ENCODE measurements at places on chromosomes 4 and X.

GRCh38 chr4:4969298-4969697 lies 50.0 kb downstream of the CYTL1 start:
- no peak for DNase-seq

DNA sequence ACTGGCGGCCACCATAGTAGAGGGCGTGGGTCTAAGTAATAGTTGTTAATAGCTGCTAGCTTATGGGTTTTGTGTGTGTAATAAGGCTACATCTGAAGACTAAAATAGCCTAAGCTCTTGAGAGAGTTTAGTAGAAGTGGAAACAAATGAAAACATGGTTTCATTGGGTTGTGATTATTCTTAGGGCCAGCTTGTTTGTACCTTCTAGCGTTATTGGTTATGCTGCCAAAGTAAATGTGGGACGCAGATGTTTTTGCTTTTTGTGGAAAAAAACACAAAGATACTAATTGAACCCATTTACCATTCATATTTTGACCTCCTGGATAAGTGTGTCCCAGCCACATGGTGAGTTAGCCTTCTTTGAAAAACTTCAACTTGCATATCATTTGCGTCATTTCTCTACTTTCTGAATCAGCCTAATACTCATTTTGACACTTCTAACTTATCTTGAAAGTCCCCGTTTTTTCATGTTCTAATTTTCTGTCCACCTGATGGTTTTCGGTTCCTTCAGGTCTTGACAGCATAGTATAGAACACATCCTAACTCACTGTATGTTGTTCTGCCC lies 305.3 kb downstream of the FRMPD4 start:
- DNase-seq, result no peak

- no peak for DNase-seq
Observed at GRCh38 chrX:141924293-141924692, 20.6 kb downstream of the MAGEC1 start.

DNA sequence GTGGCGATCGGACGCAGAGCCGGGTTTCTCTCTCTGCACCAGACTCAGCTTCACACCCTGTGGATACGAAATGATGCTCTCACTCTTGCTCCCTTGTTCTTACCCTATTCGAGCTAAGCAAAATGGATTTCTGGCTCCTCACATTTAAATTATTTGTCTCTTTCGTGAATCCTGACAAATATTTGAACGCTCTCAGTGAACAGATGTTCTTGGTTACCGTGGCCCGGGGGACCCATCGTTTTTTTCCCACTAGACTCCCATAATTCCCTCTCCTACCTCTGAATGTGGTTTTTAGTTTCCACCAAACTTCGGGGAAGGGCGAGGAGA lies 630 bp downstream of the SMARCA5 start:
- no peak for DNase-seq

GRCh38 chrX:105694839-105695238 lies 127.5 kb upstream of the NRK start:
- DNase-seq, result no peak

DNA sequence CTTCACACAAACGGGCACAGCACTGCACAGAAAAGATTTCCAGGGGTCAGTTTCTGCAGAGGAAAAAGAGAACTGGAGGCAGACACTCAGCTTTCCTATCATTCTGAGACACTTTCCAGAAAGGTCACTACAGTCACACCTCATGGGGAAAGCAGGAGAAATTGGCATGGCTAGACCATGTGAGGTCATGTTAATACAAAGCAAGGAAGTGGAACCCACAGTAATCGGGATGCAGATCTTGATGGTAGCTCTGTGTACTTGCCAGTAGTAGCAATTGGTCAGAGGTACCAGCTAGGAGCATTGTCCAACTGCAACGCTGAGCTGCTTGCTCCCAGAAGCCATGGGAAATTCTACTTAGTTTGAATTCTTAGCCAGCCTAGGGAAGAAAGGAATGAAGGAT lies 255.3 kb upstream of the PCDH10 start:
- DNase-seq, result no peak

DNA sequence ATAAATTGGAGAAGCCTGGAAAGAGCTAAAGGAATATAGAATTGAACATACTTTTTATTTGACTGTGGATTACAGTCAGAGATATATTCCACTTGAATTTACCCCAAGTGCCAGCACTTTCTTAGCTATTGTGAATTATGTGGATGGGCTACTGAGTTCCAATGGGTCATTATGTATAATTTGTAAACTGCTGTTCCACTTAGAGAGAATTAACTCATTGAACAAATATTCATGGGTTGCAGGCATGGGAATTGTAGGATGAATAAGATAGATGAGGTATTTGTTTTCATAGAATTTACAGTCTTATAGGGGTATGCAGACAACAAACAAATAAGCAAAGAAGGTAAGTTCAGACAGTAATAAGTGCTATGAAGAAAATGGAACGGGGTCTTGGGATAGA lies 195.7 kb downstream of the SHROOM3 start:
- no peak for DNase-seq

GRCh38 chrX:150446995-150447394 lies 83.9 kb downstream of the MAMLD1 start:
- DNase-seq, result no peak

GRCh38 chr4:87216469-87216868 lies 3.9 kb downstream of the KLHL8 start:
- no peak for DNase-seq

- peak; percentile 19 for DNase-seq
Observed at GRCh38 chr4:90852237-90852636, 725.0 kb downstream of the CCSER1 start.

GRCh38 chrX:154525606-154526490 lies 9.8 kb upstream of the FAM3A start:
- DNase-seq, result no peak

- no peak for DNase-seq
Observed at GRCh38 chr4:156291317-156291716, 337.7 kb upstream of the CTSO start.

- no peak for DNase-seq
Observed at GRCh38 chr4:123832173-123833026, 435.8 kb downstream of the SPRY1 start.

GRCh38 chr4:181529537-181529936 lies 713.7 kb upstream of the TENM3 start:
- DNase-seq, result no peak
